ENCODE measurements at places on chromosomes 12 and 14.

GRCh38 chr14:57492859-57493258 is 798 bp downstream of the CCDC198 start:
- DNase-seq: no peak

GRCh38 chr12:45407981-45408728 is 192.3 kb downstream of the ANO6 start:
- DNase-seq: no peak

GRCh38 chr12:51460519-51460918 is 35.9 kb downstream of the SLC4A8 start:
- DNase-seq: no peak

GRCh38 chr12:94783862-94784261 is 133.5 kb upstream of the TMCC3 start:
- DNase-seq: no peak

GRCh38 chr12:96208801-96209549 is 14.8 kb downstream of the ELK3 start:
- no peak for DNase-seq

DNA sequence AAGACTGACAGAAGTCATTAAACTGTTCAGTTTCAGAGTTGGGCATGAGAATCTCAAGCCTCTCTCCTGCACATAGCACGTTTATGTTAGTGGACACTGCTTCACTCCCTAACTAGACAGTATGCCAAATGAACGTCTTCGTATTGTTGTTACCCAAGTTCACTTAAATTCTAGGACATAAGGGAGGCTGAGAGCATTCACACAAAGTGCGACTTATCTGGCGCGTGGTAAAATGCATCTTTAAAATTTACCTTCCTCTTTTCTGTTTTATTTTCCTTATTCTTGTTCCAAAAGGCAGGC is 166.3 kb downstream of the AKAP6 start:
- no peak for DNase-seq

DNA sequence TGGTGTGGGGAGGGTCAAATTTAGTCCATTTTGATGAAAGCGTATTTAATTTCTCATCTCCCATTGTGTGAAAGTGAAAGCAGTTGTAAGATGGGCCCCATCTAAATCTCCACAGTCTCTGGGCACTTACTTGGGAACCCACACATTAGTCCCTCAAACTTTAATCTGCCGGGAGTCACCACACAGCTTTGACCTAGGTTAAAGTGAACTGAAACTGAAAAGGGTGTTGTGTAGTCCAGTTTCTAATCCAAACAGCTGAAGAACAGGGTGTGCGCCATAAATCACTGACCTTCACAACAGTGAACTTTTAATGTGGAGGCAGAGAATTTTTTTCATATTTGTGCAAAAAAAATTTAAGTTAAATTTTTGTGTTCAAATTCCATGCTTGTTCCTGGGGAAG is 48.4 kb upstream of the PTPRO start:
- no peak for DNase-seq

- no peak for DNase-seq
These were observed 102.3 kb upstream of the CPSF6 start for GRCh38 chr12:69136931-69137613.

GRCh38 chr12:121822393-121823100 is 18.7 kb downstream of the SETD1B start:
- DNase-seq: no peak

GRCh38 chr12:121550974-121551634 is 29.7 kb downstream of the KDM2B start:
- DNase-seq: no peak

GRCh38 chr12:124432376-124432775 is 135.0 kb downstream of the NCOR2 start:
- no peak for DNase-seq

- DNase-seq: no peak
These were observed 784.6 kb downstream of the TMTC2 start for GRCh38 chr12:83471341-83471740.

All from hypothalamus (tissue), 51 donors.